Natural killer cell treated with Interleukin-12 subunit alpha and Interleukin-12 subunit beta and Interleukin-15 and Interleukin-18, amount 100 ng/mL, for 72 hours (primary cell): ENCODE measurements at places on chromosomes 7 and 10. TPM values are rescaled to one million over a fixed set of nuclear protein-coding genes. Genes with fewer than 3 reads are reported as not detected.

Gene IGF2BP3
- 0.31 TPM for total RNA-seq

Gene FERD3L
- total RNA-seq: not detected

Gene MYOF
- 0.57 TPM for total RNA-seq

- H3K27me3 ChIP-seq: peaks cover 8% of the 10 kb centered on the region
These were observed 193.9 kb upstream of the BMPER start for GRCh38 chr7:33711231-33712019.

GRCh38 chr7:30181736-30182522 lies 47.1 kb downstream of the MTURN start:
- H3K27me3 ChIP-seq: no peaks in the 10 kb centered on the region
- no peak overlapping the region for H3K27ac ChIP-seq
- DNase-seq: no peak
- no peaks in the 10 kb centered on the region for H3K36me3 ChIP-seq
- H3K4me1 ChIP-seq: peaks cover 13% of the 10 kb centered on the region
- H3K4me3 ChIP-seq: no peak overlapping the region

Gene HYAL4
- total RNA-seq: not detected

Gene FGFR2
- 0.73 TPM for total RNA-seq

Gene TLX1
- total RNA-seq: not detected

GRCh38 chr7:158475679-158476052 lies 112.0 kb downstream of the PTPRN2 start:
- no peaks in the 10 kb centered on the region for H3K36me3 ChIP-seq
- H3K27me3 ChIP-seq: no peaks in the 10 kb centered on the region
- H3K27ac ChIP-seq: no peak overlapping the region
- no peak overlapping the region for H3K4me3 ChIP-seq

- DNase-seq: peak; percentile 63
- H3K27ac ChIP-seq: peak overlapping the region; percentile 94
These were observed 26.2 kb downstream of the ADK start for GRCh38 chr10:74177140-74177677.

- no peak overlapping the region for H3K27ac ChIP-seq
- DNase-seq: no peak
- no peaks in the 10 kb centered on the region for H3K27me3 ChIP-seq
- H3K36me3 ChIP-seq: no peaks in the 10 kb centered on the region
- H3K4me3 ChIP-seq: no peak overlapping the region
These were observed 237.1 kb upstream of the SHH start for GRCh38 chr7:156049366-156049765.

Gene NUTM2A
- 0.56 TPM for total RNA-seq

GRCh38 chr10:79335470-79336235 lies 11.6 kb upstream of the PPIF start:
- H3K4me1 ChIP-seq: peaks cover 35% of the 10 kb centered on the region
- H3K27ac ChIP-seq: peak overlapping the region; percentile 87
- peaks cover 6% of the 10 kb centered on the region for H3K36me3 ChIP-seq
- no peaks in the 10 kb centered on the region for H3K27me3 ChIP-seq

Gene GPR158
- not detected for total RNA-seq

Gene TAS2R3
- 3.3 TPM for total RNA-seq
